ENCODE measurements at places on chromosomes 5 and 9. TPM values are rescaled to one million over a fixed set of nuclear protein-coding genes. Genes with fewer than 3 reads are reported as not detected.

LHX3 gene
- total RNA-seq = not detected

CKMT2 gene
- total RNA-seq = 6.6 TPM

FNIP1 gene
- total RNA-seq = 34.4 TPM

WWC1 gene
- total RNA-seq = 95.2 TPM

ARID3C gene
- not detected for total RNA-seq

TCERG1 gene
- 138 TPM for total RNA-seq

SYNPO gene
- total RNA-seq = 73.9 TPM

SH2D3C gene
- 15.7 TPM for total RNA-seq

GNG10 gene
- 50.7 TPM for total RNA-seq

CARTPT gene
- total RNA-seq = not detected

DNA sequence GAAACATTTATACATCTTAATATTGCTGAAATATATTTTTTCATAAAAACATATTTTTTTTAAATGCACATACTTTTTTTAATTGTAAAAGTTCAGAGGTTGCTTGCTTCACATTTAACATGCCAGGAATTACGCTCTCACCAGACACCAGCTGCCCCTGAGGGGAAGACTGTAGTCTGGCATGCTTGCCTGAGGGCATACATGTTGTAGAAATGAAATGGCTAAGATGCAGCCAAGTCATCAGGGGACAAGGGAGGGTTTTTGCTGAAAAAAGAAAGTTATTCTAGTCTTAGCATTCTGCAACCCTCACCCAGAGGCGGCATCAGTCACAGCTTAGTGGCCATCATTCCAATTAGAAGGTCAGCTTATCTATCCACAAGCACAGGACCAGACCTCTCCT is 426.7 kb upstream of the FTMT start:
- no peak for DNase-seq

DNA sequence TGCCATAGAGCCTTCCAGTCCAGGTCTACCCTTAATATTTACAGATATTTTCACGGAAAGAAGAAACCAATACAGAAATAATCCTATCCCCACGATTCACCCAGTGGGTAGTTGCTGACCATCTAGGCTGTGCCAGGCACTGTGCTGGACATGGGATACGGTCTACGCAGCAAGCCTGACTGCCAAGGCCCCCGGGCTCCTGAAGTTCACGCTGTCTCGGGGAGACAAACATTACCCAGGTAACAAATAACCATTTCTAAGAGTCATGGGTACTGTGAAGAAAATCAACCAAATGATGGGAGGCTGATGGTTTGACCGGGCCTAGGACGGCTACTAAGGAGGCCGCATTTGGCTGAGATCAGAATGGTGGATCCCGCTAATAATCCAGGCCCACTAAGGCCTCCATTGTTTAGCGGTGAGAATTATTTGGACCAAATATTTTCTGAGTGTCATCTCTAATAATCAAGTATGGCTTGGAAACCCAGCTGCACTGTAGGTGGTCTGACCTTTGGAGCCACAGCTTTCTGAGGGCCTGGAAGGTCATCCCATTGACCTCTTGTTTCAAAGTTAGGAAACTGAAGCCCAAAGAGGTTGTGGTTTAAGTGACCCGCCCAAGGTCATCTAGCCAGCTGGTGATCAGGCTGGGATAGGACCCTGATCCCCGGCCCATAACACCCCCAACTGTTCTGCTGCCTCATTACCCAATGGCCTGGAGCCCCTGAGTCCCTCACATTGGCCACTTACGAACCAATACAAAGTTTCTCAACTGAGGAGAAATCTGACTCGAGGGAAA is 82.4 kb downstream of the AK8 start:
- peak; percentile 28 for DNase-seq

DNA sequence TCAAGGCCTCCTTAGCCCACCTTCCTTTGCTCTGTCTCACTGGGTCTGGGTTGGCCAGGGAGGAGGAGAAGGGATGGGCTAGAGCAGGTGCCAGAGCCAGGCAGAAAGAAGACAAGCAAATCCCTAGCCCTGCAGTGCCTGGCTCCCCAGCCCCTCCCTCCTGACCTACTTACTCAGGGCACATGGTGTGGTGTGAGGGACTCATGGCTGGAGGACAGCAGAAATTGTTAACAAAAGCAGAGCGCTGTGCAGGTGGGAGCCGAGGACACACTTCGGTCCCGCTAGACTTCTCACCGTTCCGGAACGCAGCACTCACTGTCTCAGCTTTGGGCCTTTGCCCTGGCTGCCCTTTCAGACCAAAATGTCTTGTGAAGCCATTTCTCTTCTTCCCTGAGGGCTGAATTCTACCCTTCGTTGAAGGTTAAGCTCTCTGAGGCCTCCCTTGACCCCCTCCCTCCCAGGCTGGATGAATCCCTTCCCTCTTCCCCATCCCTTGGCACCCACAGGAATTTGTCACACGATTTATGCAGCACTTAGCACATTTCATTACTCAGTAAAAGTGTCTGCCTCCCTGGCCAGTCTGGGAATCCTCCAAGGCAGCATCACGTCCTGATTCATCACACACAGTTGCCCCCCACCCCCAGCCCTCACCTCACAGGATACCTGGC is 263.9 kb upstream of the TRPC7 start:
- DNase-seq = no peak

DNA sequence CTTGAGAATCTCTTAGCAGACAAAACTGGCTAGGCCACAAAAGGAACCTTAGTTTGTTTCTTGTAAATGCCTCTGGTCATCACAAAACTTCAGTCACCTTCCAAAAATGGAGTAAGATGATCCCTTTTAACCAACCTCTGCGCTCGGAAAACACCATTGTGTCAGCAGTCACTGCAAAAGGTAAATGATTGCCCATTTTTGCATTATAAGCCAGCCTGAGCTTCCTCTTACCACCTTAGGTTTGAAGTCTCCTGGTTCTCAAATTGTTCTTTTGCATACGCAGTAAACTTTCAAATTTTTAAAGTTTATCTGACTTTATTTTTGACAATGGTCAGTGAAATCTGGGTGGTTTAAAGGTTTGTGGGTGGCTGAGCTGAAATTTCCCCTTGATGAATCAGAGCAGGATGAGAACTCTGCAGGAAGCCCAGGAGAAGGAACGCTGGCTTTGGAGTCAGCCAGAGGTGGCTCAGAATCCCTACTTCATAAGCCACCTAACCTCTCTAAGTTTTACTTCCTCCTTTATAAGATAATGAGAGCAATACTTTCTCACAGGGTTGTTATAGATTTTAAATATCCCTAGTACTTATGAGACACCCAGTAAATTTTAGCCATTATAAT is 131.4 kb downstream of the MED10 start:
- no peak for DNase-seq

DNA sequence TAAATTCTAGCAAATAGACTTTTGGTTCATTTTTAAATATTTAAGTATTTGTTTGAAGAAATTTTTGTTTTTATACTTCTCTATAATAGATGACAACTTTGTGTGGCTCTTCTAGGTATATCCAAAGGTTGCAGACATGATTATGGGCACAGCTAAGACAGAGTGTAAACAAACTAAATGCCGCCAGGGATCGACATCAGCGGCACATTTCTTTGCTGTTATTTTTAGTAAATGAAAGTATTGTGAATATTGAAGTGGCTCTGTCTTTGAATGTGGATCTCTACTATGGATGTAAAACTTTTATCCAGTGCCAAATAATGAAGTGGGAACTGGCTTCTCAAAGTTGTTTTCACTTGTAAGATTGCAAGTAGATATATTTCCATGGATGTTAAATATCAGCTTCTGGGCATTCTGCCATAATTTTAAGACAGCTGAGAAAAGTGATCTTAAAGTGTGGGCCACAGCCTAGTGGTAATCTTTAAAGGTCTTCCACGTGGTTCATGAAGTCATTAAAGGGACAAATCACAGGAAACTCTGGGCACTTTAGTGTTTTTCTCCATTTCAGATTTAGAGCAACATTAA is 589.9 kb downstream of the ZNF608 start:
- no peak for DNase-seq

GRCh38 chr9:131478421-131478868 is 24.3 kb upstream of the POMT1 start:
- DNase-seq = no peak

GRCh38 chr5:1011226-1011631 is 2.6 kb downstream of the NKD2 start:
- DNase-seq = peak; percentile 43

- no peak for DNase-seq
Measured at GRCh38 chr5:51397996-51398395, 14.7 kb downstream of the ISL1 start.

DNA sequence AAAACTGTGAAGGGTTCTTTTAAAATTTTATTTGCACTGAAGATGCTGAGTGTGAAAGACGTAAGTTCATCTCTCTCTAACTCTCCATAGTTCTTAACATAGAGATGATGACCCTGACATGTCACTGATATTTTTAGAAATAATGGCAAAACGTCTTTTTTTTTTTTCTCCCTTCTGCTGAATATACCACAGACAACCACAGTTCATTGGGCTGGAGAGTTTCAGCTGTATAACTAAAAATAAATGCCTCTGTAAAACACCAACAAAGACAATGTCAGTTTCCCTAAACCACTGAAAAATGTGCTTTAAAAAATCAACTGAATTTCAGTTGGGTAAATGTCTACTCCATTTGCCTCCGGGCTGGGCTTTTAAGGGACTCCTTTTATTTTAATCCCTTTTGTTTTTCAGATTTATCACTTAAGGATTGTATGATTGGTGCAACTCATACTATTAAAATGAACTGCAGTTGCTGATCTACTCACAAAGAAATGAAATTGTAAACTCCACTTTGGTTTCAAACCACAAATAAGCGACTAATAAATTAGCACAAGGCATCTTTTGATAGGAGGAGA is 830.9 kb upstream of the WWC1 start:
- no peak for DNase-seq

- DNase-seq = no peak
Measured at GRCh38 chr5:176596689-176597416, 13.1 kb downstream of the GPRIN1 start.

GRCh38 chr9:81411961-81412360 is 277.4 kb downstream of the TLE1 start:
- DNase-seq = no peak

- DNase-seq = no peak
Measured at GRCh38 chr5:83856881-83857280, 136.2 kb upstream of the HAPLN1 start.

GRCh38 chr5:141780952-141781781 is 97.0 kb downstream of the PCDH1 start:
- DNase-seq = no peak

DNA sequence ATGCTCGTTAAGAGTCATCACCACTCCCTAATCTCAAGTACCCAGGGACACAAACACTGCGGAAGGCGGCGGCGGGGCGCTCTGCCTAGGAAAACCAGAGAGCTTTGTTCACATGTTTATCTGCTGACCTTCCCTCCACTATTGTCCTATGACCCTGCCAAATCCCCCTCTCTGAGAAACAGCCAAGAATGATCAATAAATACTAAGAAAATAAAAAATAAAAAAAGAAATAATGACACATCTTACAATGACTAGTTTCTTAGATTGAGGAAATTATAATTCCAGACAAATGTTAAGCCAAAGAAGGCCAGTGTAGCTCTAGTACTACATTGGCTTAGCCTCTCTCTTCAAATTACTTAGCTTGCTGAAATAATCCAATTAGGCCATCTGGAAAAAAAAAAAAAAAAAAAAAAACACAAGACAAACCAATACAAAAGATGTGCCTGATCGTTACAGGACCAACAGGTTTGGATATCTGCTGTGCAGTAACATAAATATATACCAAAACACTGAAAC is 58.0 kb downstream of the ANXA2R start:
- DNase-seq = no peak

DNA sequence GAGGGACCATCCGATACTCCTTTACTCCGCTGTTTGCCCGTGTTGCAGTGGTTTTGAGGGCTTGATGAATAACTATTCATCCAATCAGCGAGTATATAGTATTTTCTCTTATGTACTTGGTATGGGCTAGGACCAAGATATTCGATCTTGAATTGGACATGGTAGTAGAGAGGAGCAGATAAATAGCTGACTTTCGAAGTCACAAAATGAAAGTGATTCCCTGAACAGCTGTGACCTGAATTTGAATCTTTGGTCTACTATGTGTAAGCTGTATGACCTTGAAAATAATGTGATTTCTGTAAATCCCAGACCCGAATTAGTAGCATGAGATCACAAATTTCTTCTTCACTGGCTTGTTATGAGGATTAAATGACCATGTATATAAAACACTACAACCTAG is 134.4 kb downstream of the TUSC1 start:
- DNase-seq = no peak

DNA sequence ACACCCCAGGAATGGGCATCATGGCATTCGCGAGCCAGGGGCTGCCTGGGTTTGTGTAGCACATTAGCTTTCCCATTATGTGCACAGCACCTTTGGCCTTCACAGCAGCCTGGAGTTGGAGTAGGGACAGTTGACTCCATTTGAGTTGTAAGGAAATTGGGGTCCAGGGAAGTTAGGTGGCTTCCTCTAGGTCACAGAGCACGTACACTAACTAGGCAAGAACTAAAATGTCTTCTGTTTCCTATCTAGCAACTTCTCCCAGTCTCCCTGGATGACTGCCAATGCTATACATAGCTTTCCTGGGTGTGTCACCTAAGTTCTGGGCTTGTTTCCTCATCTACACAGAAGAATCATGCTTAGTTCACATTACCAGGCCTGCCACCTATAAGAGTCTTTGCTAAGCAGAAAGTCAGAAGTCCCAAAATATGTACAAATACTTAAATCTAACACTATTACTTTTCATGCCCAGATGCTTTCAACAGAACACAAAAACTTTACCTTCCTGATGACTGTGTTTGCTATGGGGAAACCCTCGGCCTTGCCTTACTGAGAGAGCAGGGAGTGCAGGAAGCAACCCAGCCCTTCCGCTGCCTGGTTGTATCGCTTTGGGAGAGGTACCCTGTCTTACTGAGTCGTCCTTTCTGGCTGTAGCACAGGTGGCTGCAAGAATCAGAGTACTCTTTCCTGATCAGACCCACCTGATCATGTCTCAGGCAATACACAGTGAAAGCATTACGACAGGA is 12.0 kb downstream of the MACROH2A1 start:
- peak; percentile 70 for DNase-seq

- peak; percentile 76 for DNase-seq
Measured at GRCh38 chr9:134642385-134643181, 980 bp downstream of the COL5A1 start.
